Spleen (tissue), 13 donors: ENCODE measurements at places on chromosomes 2 and 18.

- DNase-seq = no peak
These were observed 87.2 kb downstream of the TRABD2A start for GRCh38 chr2:84793641-84794040.

DNA sequence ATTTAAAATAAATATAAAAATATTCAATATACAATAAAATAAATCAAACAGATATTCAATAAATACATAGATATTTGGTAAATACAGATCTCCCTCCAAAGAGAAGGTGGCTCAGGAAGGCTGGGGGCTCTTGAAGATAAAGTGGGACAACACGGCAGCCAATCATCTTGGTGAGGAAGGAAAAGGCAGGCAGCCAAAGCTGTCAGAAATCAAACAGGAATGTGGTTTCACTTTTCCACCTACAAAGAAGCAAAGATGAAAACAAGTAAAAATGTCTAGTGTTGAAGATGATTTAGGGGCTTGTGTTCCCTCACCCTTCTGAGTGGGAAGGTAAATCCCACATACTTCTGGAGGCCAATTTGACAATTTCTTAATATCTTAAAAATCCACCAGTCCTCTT lies 85.7 kb downstream of the B3GNT2 start:
- no peak for DNase-seq

DNA sequence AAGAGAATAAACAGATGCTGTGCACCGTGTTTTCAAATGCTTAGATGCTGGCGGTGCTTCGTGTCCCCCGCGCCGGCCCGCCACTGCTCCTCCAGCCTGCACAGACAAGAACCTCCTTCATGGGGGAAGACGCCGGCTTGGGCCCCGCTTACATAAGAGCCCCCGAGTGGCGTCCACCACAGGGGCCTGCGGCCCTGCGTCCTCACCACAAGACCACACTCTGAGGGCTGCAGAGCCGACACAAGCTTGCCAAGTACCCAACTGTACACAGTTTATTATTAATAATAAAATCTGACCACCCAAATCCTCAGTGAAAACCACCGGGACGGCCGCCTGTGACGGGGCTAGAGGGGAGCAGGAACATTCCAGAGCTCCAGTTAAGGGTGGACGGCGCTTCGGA lies 232.2 kb downstream of the HDAC4 start:
- peak; percentile 62 for DNase-seq

DNA sequence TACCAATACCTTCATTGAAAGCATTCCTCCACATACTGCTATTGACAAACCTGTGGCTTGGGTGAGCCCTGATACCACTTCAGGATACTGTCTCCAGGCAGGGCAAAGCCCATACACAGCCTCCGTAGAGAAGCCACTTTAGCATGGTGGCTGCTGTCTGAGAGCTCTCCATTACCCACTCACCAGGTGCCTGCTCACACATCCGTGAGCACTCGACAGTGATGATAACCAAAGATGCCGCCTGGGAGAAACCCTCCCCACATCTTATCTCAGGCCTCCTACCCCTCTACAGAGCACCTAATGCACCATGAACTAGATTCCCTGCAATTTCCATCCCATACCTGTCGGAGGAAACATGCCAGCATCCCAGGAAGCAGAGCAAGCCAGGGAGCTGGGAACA lies 57.6 kb upstream of the KLHL29 start:
- no peak for DNase-seq

GRCh38 chr2:168517816-168518215 lies 61.7 kb downstream of the CERS6 start:
- DNase-seq = no peak

- DNase-seq = no peak
These were observed 12.0 kb downstream of the SIX3 start for GRCh38 chr2:44953499-44953883.

GRCh38 chr2:69041214-69041613 lies 28.2 kb downstream of the ANTXR1 start:
- no peak for DNase-seq

GRCh38 chr2:25366629-25367028 lies 24.9 kb upstream of the DNMT3A start:
- peak; percentile 39 for DNase-seq
